ENCODE measurements at places on chromosomes 3 and 15. TPM values are rescaled to one million over a fixed set of nuclear protein-coding genes. Genes with fewer than 3 reads are reported as not detected.
A peak's percentile ranks its signal among the peaks of the same experiment; 100 is the strongest.

The C3orf49 gene
- not detected for total RNA-seq

The TMEM158 gene
- not detected for total RNA-seq

The LDHAL6B gene
- total RNA-seq: not detected

The TRH gene
- not detected for total RNA-seq

The CMTM8 gene
- total RNA-seq: 6.9 TPM

- no peak for DNase-seq
Observed at GRCh38 chr3:114115143-114115542, 58.6 kb downstream of the QTRT2 start.

- DNase-seq: no peak
Observed at GRCh38 chr3:168863561-168863960, 767.8 kb upstream of the GOLIM4 start.

DNA sequence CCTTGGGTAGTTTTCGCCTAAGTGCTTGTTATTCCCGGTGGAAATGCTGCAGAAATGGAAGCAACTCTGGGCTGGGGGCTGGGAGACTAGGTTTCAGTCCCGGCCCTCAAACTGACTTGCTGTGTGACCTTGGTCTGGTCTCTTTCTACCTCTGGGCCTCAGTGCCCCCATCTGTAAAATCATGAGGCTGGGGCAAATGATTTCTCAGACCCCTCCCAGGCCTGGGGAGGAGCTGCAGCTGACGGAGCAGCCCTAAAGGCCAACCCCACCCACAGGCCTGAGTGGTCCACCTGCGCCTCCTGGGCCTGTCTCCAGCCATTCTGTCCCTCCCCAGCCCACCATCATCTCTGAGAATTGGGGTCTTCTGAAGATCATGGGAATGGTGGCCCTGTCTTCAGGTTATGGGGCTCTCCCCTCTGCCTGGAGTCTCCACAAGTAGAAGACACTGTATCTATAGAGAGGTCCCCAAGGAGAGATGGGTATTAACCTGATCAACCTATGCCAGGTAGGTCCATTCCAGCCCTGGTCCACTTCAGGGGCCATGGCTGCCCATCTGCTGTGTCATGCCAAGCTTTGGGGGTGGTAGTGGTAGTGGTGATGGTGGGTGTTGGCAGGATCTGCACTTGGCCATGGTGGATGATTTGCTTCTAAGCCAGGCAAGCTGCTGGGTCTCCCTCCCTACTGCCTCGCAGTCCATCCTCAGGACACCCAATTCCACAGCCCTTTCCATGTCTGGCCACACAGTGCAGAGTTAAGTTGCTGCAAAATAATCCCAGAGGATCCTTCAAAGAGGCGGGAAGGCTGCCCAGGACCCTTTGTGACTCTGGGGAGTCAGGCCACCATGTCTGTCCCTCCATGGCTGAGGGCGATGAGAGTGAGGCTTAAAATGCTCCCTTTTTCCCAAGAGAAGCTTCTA is 46.0 kb downstream of the ITGA11 start:
- DNase-seq: no peak

DNA sequence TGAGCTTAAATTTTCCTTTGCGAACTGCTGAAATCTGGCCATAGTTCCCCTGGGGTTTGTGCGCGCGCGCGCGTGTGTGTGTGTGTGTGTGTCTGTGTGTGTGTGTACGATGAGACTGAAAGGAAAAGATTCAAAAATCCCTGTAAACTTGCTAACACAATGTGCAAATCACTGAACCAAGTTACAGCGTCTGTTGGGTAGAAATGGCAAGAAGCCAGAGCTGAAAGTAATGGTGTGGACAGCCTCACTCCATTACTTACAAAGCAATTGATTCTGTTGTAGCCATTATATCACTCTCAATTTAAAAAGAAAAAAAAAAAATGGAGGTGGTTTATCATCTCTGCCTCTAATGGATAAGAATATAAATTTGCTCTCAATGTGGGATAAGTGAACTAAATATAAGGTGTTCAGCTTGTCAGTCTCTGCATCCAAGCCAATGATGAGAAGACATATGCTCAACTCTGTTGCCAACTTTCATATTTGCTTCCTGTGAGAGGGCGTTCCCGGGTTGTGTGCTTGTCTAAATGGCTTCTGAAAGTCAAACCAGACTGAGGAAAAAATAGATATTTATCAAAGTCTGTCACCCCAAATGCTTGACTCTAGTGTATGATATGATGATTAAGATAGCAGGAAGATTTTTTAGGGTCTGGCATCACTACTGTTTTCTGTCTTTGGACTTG is 422.2 kb downstream of the ZNF385D start:
- no peak for DNase-seq

- peak; percentile 38 for DNase-seq
Observed at GRCh38 chr3:115325539-115325938, 178.5 kb upstream of the ZBTB20 start.

DNA sequence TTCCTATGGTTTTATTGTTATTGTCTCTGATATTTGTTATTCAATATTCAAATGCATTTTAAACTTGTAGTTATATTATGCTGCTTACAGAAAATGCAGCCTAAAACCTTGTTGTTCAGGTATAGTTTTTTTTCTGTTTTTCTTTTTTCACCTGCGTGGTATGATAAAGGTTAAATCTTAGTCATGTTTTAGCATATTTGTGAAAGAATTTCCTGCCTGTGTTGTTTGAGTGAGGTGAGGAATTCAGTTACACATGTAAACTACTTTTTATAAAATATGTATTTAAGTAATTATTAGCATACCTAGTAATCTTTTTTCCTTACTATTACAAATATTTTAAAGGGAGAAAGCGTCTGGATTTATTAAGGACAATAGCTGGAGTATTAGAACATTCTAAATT is 90.0 kb upstream of the NAALADL2 start:
- DNase-seq: no peak

- no peak for DNase-seq
Observed at GRCh38 chr3:20743553-20744321, 557.7 kb upstream of the SGO1 start.

All from activated CD8-positive, alpha-beta T cell treated with anti-CD3 and anti-CD28 coated beads for 36 hours (primary cell).